ENCODE measurements at places on chromosomes 5 and 9. TPM values are rescaled to one million over a fixed set of nuclear protein-coding genes. Genes with fewer than 3 reads are reported as not detected.

Gene CD14
- polyA plus RNA-seq = 23.5 TPM

Gene FBXL7
- 22.7 TPM for polyA plus RNA-seq

Gene DPP7
- polyA plus RNA-seq = 28.3 TPM

Gene C5orf52
- polyA plus RNA-seq = not detected

Gene FGF1
- 9.1 TPM for polyA plus RNA-seq

Gene GNA14
- polyA plus RNA-seq = 3.7 TPM

Gene NDUFS6
- 72.6 TPM for polyA plus RNA-seq

Gene SLC36A3
- not detected for polyA plus RNA-seq

Gene OBP2B
- polyA plus RNA-seq = not detected

Gene PKD2L2
- polyA plus RNA-seq = 0.56 TPM

Gene SLC6A18
- not detected for polyA plus RNA-seq

Gene C5
- 5.6 TPM for polyA plus RNA-seq

Gene SLC1A3
- 29.5 TPM for polyA plus RNA-seq

Gene FAM151B
- polyA plus RNA-seq = 5.8 TPM

Gene SUSD1
- polyA plus RNA-seq = 9.4 TPM

Gene TMEM174
- not detected for polyA plus RNA-seq

Gene LHX2
- 1.5 TPM for polyA plus RNA-seq

Gene TXNDC8
- polyA plus RNA-seq = not detected

Gene RASEF
- polyA plus RNA-seq = 0.42 TPM

Gene WDR38
- not detected for polyA plus RNA-seq

Gene NR5A1
- polyA plus RNA-seq = 0.38 TPM

Gene SPATA31D1
- polyA plus RNA-seq = not detected

Gene TMC1
- 0.37 TPM for polyA plus RNA-seq

Gene MCCC2
- 16.7 TPM for polyA plus RNA-seq

Gene COL15A1
- 197 TPM for polyA plus RNA-seq

Gene TUSC1
- 8.7 TPM for polyA plus RNA-seq

Data from muscle of back (tissue), 13 donors.